NCI-H2029 treated with DMSO at 0.1 percent for 48 hours (cell line): ENCODE measurements at places on chromosomes 3 and 15.

DNA sequence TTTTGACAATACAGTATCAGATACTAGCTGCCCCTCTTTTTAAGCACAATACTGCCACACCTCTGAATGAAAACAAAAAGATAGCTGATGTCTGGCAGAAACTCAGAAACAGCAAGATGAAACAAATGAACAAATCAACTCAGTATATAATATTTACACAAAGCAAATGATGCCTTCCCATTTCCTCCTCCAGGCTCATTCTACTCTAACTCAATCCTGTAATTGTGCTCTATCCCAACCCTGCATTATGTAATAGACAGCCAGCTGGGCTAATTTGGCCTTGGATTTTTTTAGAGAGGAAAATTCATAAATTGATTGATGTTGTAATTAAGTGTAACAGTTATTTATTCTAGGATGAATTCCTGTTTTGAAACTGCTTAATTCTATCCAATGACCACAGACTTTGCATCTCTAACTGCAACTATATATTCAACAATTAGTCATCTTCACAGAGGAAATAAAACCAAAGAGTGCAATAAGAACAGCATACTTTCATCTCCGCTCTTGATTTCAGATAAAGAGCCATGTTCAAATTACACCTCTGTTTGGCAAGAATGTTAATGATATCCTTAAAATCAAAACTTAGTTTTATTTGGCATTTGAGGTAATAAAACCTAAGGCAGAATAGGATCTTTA lies 6.1 kb downstream of the ATG3 start:
- DNase-seq, result no peak

DNA sequence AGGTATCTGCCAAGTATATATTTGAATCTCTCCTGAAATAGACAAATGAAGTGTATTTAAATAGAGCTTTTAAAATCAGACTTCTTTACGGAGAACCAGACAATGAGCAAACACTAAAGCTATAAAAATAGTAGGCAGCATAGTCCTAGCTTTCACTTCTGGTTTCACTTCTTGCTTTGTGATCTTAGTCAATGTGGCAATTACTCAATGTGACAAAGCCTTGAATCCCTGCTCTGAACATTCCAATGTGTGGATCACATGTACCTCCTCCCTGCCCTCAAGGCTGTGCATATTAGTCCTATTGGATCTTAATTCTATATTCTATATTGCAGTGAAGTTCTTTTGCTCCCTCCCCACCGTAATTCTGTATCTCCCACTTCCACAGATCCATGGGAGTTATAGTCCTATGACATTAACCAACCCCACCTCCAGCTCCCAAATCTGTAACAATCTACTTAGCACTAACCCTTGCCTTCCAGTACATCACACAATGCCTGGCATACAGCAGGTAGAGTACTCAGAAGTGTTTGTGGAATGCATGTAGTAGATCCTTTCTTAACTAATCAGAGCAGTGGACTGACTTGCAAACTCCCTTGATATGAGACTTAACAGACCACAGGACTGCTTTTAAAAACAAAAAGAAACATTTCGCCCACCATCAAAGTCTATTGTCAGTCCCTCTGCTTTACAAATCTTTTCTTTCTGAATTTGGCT lies 24.3 kb upstream of the CP start:
- peak; percentile 55 for DNase-seq

DNA sequence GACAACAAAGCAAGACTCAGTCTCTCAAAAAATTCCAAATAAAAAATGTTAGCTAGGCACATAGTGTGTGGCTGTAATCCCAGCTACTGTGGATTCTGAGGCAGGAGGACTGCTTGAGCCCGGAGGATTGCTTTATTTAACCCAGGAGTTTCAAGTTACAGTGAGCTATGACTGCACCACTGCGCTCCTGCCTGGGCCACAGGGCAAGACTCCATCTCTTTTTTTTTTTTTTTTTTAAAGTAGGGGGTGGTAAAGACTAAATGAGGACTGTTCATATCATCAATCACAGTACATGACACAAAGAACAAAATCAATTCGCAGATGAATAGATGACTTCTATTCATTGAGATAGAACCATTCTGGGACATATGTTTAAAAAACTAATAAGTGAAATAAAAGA lies 48.1 kb downstream of the ACAP2 start:
- no peak for DNase-seq

DNA sequence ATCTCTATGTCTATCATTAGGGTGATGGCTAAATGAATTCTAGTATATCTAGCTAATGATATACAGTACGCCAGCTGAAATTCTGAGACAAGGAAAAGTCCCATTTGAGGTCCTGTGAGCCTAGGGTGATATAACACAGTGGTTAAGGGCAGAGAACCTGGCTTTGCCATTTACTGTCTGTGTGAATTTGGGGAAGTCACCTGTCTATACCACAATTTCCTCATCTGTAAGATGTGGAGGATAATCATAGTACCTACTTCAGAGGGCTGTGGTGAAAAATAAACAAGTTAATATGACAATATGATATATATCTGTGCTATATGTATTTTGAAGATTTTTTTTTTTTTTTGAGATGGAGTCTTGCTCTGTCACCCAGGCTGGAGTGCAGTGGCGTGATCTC lies 9.8 kb upstream of the ANKDD1A start:
- DNase-seq, result no peak

DNA sequence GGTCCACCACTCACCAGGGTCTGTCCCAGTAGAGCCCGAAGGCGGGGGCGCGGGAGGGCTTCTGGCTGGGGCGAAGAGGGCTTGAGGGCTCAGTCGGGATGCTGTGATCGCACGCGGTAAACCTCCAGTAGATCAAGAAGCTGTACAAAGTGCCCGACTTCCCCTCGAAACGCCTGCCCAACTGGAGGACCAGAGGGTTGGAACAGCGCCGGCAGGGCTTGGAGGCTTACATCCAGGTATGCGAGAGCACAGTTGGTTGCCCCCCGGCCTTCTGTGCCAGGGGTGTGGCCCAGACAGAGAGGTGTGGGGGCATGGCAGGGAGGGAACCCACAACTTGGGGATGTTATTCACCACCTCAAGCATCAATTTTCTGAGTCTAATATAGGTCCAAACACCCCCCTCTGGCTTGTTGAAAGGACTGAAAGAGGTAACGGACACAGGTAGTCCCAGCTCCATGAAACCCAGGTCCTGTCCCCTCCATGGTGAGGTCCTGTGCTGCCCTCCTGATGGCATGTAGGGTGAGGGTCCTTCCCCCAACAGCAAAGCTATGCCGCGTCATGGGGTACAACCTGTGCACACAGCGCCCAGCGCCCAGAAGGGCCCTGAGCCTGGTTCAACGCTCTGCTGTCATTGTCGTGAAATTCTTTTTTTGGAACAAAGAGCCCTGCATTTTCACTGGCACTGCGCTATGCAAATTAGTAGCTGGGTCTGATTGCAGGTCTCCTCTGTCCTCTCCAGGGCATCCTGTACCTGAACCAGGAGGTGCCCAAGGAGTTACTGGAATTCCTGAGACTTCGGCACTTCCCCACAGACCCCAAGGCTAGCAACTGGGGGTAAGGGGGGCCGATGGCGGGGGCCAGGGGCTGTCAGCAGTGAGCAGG lies 1.2 kb downstream of the SNX22 start:
- DNase-seq, result no peak

DNA sequence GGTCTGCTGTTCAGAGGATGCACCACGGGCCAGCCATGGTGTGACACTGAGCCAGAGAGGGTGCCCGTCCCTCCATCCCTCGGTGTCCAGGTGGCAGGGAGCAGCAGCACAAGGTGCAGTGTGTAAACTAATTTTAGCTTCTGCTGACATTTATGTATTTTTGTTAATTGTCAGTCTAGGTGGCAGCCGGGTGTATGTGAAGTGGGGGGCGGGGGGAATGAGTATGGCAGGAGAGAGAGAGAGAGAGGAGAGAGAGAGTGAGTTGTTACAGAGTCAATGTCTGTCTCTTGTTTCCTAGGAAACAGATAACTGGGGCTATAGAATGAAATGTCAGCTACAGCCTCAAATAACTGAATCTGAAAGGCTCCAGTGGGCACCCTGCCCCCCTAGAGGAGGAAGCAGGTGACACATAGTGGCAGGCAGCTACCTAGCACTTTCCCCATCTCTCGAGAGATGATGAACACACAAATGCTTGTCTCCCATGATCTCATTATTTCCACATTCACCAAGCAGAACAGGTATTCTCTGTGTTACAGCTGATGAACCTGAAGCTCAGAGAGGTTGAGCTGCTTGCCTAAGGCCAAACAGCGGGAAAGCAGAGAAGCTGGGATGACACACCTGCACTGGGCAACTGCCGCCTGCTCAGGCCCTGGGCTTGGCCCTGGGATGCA lies 24.7 kb downstream of the RASGRF1 start:
- DNase-seq, result no peak

GRCh38 chr3:159186581-159186980 lies 384.7 kb downstream of the MFSD1 start:
- DNase-seq, result no peak

- no peak for DNase-seq
These were observed 73.9 kb downstream of the ATP10A start for GRCh38 chr15:25789211-25789610.

DNA sequence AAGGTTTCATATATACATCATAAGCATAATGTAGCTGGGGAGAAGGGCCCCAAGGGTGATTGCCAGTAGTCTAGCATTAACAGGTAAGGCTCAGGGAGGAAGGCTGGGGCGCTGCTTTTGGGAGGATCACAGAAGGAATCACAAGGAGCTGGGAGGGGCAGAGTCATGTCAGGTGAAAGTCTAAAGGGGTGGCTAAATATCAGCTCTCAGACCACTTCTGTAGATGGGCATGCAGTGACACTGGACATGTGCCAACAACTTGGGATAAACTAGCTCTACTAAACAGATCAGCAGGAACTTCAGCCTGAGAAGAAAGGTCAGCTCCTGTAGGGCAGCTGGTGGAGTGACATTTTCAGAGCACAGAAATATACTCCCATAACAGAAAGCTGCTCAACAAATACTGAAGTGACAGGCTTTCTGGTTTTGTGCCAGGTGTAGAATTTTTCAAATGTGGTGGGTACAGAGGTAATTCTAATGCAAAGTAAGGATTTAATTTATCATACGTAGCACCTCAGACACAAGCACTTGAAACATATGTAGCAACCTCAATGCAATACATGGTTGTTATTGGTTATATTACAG lies 79.4 kb downstream of the PEX5L start:
- peak; percentile 47 for DNase-seq

- DNase-seq, result no peak
These were observed 6.6 kb upstream of the RAB11A start for GRCh38 chr15:65862682-65863081.

GRCh38 chr3:188899881-188900280 lies 271.9 kb upstream of the TPRG1 start:
- no peak for DNase-seq

DNA sequence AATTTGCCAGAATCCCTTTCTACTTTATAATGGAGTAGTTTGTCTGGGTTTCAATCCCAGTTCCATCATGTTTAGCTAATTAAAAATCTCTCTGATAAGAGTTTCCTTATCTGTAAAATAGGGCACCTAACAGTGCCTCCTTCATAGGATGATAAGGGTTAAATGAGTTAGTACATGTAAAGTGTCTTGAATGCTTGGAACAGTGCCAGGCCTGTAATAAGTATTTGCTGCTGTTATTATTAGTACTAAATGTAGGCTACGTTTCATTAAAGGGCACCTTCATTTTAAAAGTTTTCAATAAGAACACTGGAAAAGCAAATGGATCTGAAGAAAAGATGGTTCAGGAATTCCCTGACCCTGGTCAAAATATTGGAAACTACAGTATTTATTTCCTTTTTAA lies 11.8 kb upstream of the SLC2A2 start:
- no peak for DNase-seq

- peak; percentile 8 for DNase-seq
These were observed 167.0 kb downstream of the VGLL4 start for GRCh38 chr3:11476735-11477144.

- peak; percentile 34 for DNase-seq
These were observed 17.5 kb upstream of the GOLGA8J start for GRCh38 chr15:30065025-30065801.

GRCh38 chr3:194905696-194906095 lies 220.0 kb downstream of the FAM43A start:
- peak; percentile 34 for DNase-seq

DNA sequence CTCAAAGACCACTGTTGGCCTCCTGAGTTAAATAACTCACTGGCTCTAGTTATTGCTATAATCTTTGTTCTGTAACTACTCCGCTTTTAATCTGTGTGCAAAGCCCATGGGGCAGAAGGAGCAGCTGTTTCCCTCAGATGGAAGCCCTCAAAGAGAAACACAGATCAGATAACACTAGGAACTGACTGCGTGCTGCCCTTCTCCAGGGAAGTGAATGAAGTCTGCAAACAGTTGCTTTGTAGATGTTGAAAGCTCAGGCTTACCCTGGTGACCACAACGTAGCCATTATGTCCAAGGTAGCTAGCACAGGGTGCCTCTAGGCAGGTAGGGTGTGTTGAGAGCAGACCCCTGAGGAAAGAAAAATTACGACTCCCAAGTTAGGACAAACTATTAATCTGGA lies 152.3 kb upstream of the STAC start:
- DNase-seq, result peak; percentile 57

DNA sequence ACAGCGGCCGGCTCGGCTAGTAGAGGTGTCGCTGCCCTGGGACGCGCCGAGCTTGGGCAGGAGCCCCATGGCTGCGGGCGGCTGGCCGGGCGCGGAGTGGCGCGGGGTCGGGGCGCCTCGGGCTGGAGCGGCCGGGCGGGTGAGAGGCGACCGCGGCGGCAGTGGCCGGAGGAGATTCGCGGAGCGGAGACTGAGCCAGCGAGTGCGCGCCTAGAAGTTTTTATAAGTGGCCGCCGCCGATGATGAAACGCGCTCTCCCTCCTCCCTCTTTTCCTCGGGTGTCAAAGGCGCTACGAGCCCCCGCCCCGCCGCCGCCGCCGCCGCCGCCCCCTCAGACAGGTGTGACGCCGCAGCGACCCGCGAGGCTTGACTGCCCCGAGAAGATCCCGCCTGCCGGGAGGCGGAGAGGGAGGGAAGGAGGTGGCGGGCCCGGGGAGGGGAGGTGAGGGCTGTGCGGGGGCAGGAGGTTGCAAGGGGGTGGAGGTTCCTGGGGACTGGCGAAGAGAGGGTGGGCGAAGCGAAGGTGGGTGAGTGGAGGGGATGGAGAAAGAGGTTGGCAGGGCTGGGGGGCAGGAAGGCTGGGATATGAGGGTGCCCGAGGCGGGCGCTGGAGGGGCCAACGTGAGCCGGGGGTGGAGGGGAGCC lies at the start of gene SLCO2A1:
TSS of gene SLCO2A1 (minus strand) at position 192 of the 645 bp plus-strand sequence. CDS start at position 69, 123 bp downstream.
- no peak for DNase-seq

GRCh38 chr15:66779331-66780009 lies 77.4 kb downstream of the SMAD6 start:
- DNase-seq, result no peak

DNA sequence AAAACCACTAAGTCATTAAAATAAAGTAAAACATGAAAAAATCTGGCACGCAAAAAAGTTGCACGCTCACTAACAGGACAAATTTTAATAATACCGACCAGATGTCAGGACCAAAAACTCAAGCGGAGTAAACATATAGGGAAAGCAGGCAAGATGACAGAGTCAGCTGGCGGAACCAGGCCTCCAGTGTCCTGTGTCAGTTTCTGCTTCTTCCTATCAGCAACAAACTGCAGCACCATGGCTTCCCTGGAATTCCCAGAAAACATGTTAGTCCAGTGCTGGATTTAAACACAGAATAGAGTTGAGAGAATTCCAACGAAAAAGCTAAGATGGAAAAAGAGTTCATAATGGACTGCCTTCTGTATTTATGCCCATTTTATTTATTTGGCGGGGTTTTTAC lies 169.1 kb upstream of the ARHGEF26 start:
- no peak for DNase-seq

- DNase-seq, result no peak
These were observed 942.8 kb upstream of the CFAP20DC start for GRCh38 chr3:59992578-59992977.
